ENCODE measurements at places on chromosomes 12 and 14. TPM values are rescaled to one million over a fixed set of nuclear protein-coding genes. Genes with fewer than 3 reads are reported as not detected.

Gene PAX9
- not detected for total RNA-seq

DNA sequence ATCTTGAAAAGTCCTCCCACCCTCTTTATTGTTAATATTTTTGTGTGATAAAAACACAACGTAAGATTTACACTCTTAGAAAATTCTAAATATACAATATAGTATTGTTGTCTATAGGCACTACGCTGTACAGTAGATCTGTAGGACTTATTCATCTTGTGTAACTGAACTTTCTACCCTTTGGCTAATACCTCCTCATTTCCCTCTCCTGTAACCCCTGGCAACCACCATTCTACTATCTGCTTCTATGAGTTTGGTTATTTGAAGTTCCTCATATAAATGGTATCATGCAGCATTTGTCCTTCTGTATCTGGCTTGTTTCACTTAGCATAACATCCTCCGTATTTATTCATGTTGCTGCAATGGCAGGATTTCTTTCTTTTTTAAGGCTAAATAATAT lies 5.2 kb upstream of the CLEC9A start:
- H3K4me3 ChIP-seq, result no peak overlapping the region
- no peak for DNase-seq
- no peaks in the 10 kb centered on the region for H3K4me1 ChIP-seq
- H3K27me3 ChIP-seq, result no peaks in the 10 kb centered on the region
- H3K27ac ChIP-seq, result no peak overlapping the region

- H3K27ac ChIP-seq, result no peak overlapping the region
- no peaks in the 10 kb centered on the region for H3K36me3 ChIP-seq
- no peaks in the 10 kb centered on the region for H3K27me3 ChIP-seq
- DNase-seq, result no peak
Measured at GRCh38 chr12:127310548-127310947, 956.4 kb upstream of the TMEM132C start.

DNA sequence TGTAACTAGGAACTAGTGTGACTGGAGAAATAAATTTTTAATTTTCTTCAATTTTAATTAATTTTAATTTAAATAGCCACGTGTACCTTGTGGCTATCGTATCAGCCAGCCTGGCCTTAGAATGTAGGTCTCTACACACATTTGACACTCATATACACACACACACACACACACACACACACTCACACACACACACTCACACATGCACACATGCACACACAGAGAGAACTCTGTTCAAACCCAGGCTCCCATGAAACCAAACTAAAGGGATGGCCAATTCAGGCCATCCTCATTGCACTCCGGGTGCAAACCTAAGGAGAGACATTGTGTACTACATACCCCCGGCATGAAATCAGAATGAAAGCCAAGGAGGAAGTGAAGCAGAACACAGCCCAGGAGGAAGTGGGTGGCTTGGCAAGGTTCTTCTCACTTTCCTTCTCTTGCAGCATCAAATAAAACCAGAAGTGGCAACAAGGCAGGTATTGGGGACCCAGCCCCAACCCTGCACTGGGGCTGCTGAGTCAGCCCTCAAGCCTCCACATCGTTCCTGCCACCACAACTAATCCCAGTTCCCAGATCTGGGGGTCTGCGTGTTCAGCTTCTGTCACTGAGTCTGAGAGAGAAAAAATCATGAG lies 26.2 kb upstream of the CHPT1 start:
- no peaks in the 10 kb centered on the region for H3K4me1 ChIP-seq
- H3K27me3 ChIP-seq, result no peaks in the 10 kb centered on the region
- H3K4me3 ChIP-seq, result no peak overlapping the region
- DNase-seq, result no peak

DNA sequence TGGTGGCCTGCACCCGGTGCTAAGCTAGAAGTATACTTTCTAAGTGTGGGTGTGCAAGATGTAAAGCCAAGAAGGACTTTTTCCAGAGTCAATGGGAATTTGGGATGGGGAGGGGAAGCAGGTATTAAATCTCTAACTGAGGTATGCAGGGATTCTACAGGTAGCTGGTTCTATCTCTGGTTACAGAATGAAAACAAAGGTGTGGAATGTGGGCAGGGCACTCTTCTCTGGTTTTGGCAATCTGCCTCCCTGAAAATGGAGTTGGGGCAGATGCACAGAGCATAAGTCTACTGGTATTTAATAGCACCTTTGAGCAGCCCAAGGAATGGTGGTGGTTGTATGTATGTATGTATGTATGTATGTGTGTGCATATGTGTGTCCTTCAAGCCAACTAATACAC lies 66.7 kb upstream of the PPP1R12A start:
- no peaks in the 10 kb centered on the region for H3K27me3 ChIP-seq
- no peak overlapping the region for H3K27ac ChIP-seq
- H3K4me1 ChIP-seq, result no peaks in the 10 kb centered on the region

DNA sequence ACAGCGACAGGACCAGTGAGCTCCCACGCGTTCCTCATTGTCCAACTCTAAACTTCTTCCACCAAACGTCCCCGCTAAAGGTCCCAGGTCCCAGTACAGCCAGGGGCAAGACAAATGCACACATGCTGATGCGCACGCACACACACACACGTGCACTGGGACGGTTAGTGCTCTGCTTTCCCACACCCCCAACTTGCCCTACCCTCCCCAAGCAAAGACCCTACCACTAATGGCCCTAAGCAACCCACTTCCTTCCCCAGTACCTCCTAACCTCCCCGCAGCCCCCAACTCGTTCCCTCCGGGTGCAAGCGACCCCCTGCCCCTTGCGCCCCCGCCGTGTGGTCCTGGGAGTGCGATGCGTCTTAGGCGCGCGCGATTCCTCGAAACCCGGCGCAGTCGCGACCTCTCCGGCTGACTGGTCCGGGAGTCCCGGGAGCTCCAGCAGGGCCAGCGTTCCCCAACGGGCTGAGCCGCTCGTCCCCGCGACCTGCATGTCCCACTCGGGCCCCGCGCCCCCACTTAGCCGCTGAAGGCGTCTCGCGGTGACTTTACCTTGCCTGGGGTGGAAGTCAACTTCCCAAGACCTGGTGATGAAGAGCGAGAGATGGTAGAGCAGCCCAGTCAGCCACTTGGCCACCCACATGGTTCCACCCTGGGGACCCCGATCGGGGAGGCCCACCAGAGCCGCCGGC lies 578 bp downstream of the ADAMTS20 start:
- no peaks in the 10 kb centered on the region for H3K36me3 ChIP-seq
- no peaks in the 10 kb centered on the region for H3K4me1 ChIP-seq
- no peak overlapping the region for H3K27ac ChIP-seq
- DNase-seq, result no peak
- no peaks in the 10 kb centered on the region for H3K27me3 ChIP-seq

GRCh38 chr12:106739318-106739717 lies 35.2 kb upstream of the RIC8B start:
- peaks cover 8% of the 10 kb centered on the region for H3K4me1 ChIP-seq
- no peak overlapping the region for H3K27ac ChIP-seq
- no peaks in the 10 kb centered on the region for H3K36me3 ChIP-seq
- no peaks in the 10 kb centered on the region for H3K27me3 ChIP-seq

- no peak overlapping the region for H3K4me3 ChIP-seq
- H3K27me3 ChIP-seq, result no peaks in the 10 kb centered on the region
- DNase-seq, result peak; percentile 36
- no peaks in the 10 kb centered on the region for H3K4me1 ChIP-seq
Measured at GRCh38 chr12:112900298-112901145, 6.2 kb upstream of the OAS1 start.

DNA sequence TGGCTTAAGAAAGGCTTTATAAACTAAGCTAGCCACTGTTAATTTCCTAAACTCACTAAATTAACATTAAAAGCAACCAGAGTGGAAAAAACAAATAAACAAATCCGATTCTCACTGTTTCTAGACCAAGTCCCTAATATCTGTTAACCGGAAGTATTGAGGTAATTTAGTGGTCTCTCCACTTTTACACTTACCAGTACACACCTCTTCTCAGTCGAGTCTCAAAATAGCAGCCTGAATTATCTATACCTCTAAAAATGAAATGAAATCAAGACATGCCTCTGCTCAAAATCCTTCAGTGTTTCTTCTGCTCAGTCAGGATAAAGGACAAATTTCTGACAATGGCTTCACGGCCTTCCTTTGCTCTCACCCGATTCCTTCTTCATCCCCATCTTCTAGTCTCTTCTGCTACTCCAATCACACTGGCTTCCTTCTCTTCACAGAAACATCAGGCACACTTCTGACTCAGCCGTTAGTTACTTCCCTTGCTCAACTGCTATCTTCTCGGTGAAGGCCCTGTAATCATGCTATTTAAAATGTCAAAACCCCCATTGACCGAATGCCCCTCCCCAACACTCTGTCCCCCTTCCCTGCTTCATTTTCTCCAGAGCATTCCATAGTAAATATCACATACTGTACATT lies 161.3 kb downstream of the KITLG start:
- no peaks in the 10 kb centered on the region for H3K27me3 ChIP-seq
- DNase-seq, result no peak
- no peak overlapping the region for H3K27ac ChIP-seq

Gene PIWIL1
- not detected for total RNA-seq

DNA sequence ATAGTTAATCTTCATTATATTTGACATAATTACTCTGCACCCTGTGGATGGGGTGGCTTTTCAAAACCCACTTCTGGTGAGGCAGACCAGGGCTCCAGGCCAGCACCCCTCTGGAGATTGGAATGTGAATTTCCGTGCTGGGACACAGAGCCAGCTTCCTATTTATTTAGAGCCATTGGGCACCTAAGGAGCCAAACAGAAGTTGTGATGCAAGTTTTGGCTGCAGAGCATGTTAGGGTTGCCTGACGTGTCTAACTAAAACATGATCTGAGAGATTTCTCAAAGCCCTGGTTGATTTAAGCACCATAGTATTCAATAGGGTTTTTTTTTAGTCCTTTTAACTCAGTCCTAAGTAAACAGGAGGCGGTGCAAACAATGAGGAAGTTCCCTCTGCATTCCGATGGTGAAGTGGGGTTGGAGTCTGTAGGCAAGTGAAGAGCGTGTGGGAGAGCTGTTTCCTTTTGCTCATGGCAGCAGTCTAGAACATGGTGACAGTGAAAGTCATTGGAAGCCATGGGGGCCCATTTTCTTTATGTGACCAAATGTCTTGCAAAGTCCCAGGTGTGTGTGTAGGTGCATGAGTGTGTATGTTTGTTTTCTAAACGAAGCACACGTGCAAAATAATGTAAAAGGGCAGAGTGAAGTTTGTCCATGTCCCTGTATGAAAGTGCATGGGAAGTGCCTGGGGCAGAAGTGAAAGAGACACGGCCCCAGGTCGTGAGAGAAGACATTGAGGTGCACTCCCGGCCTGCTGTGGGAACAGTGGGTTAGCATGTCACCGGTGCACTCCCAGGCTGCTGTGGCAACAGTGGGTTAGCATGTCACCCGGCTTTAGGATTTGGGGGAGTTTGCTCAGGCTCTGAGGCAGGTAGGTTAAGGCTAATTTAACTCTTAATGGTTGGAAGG lies 117.7 kb downstream of the PRKCH start:
- no peak overlapping the region for H3K4me3 ChIP-seq
- DNase-seq, result peak; percentile 53
- H3K4me1 ChIP-seq, result peaks cover 17% of the 10 kb centered on the region
- peak overlapping the region; percentile 29 for H3K27ac ChIP-seq
- H3K27me3 ChIP-seq, result no peaks in the 10 kb centered on the region

DNA sequence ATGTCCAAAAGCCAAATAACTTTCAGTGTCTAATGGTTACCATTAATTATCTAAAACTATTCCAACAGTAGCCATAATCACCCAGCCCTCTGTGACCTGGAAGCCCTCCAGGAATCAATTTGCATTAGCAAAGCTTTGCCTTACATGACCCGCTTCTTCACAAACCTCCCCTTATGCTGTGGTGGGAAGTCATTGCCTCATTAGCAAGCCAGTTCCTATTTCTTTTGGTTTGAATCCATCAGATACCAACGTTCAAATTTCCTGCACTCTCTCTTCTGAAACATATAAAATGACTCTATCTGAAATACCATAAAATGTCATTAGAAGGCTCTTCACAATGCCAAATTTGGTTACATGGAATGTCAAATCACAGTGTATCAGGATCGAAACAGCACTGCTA lies 268.3 kb upstream of the PRKD1 start:
- H3K36me3 ChIP-seq, result no peaks in the 10 kb centered on the region
- no peak overlapping the region for H3K4me3 ChIP-seq
- no peak for DNase-seq
- H3K27ac ChIP-seq, result no peak overlapping the region
- no peaks in the 10 kb centered on the region for H3K27me3 ChIP-seq

Gene NID2
- total RNA-seq, result 3.8 TPM

GRCh38 chr12:6555018-6555691 lies 687 bp downstream of the IFFO1 start:
- peak overlapping the region; percentile 73 for H3K4me3 ChIP-seq
- peaks cover 10% of the 10 kb centered on the region for H3K36me3 ChIP-seq
- H3K4me1 ChIP-seq, result no peaks in the 10 kb centered on the region
- no peak for DNase-seq
- H3K27ac ChIP-seq, result no peak overlapping the region

Gene ASCL1
- 0.12 TPM for total RNA-seq

DNA sequence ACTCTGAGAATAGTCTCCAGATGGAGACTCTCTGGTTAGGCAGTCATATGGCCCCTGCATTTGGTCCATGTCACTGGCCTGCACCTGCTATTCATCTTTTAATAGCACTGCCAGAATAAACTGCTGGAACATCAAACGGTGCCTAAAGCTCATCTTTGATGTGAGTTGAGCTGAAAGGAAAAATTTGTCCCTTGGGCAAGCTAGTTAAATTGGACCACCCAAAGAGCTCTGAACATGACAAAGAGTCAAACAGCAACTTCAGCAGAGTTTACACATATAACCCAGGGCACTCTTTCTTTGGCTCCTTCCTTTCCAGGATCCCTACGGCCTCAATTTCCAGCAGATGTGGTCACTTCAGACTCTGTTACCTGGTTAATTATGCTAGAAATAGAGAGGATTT lies 269.9 kb downstream of the RPL10L start:
- no peaks in the 10 kb centered on the region for H3K4me1 ChIP-seq
- H3K27ac ChIP-seq, result no peak overlapping the region
- no peaks in the 10 kb centered on the region for H3K27me3 ChIP-seq

Gene GPR132
- 1.2 TPM for total RNA-seq

Gene RNFT2
- 1.1 TPM for total RNA-seq

- DNase-seq, result no peak
- H3K27ac ChIP-seq, result no peak overlapping the region
- H3K4me3 ChIP-seq, result no peak overlapping the region
- H3K36me3 ChIP-seq, result no peaks in the 10 kb centered on the region
Measured at GRCh38 chr12:96404696-96405095, 4.5 kb upstream of the CDK17 start.

DNA sequence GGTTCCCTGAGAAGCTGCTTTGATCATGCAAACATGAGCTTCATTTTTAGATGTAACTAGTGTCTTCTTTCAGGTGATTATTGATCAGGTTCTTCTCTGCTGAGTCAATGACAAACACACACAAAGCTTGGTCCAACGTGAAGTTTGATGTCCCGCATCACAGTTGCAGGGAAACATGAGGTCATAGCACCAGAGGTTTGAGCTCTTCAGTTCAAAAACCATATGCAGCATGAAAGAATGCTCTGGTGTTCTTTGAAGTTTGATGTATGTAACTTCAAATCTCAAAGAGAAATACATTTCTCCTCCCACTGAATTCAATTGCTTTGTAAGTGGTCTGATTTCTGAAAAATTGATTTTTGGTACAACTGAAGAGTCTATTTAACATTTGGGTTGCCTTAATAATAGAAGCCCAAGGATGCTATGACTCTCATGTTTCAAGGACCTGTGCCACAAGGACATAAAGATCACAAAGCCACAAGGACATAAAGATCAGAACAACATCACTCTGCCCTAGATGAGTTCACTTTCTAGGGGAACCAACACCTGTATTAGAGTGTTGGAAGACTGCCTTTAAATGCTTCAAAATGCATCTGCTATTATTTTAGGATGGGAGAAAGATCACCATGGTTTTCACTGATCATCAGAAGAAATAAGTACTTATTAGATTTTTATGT lies 31.1 kb upstream of the AMIGO2 start:
- H3K36me3 ChIP-seq, result no peaks in the 10 kb centered on the region
- H3K27ac ChIP-seq, result no peak overlapping the region
- H3K4me3 ChIP-seq, result no peak overlapping the region
- no peak for DNase-seq

Data from pancreas (tissue), 10 donors.